ENCODE measurements at places on chromosomes 1 and 21.

DNA sequence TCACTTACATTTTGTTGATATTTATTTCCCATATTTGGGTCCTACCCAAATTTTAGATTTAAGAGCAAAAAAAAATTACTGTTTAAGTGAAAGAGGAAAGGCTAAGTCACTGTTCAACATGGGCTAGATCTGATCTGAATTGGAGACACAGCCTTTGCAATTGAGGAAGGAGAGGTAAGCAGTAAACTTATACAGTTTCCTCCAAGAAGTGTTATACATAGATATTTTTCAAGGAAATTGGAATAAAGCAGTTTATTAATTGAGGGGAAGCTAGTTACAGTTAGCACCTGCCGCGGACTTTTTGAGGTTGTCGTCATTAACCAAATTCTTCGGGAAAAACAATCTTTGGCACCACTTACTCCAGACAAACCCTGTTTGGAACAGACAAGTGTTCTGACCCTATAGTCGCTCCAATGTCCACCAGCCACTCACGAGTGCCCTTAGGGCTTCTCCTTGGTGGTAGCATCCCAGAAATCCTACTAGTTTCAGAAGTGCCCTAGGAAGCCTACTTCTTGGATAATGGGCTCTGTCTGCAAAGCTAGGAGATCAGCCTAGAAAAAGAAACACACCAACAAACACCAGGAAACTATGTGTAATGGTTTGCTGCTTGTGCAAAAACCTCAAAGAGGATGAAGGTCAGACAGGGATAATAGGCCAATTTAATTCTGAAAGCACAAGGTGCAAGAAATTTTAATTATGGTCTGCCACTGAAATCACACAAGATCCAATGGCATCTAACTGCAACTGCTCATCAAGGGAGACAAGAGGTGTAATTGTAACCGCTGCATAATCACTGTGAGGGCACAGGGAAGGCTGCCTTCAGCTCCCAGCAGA, 2.5 kb downstream of the WLS start:
- no peak for DNase-seq

- no peak for DNase-seq
Measured at GRCh38 chr1:25458541-25459298, 28.0 kb downstream of the MACO1 start.

- DNase-seq = no peak
Measured at GRCh38 chr1:113036639-113037321, 36.2 kb upstream of the LRIG2 start.

- DNase-seq = no peak
Measured at GRCh38 chr1:17186216-17186909, 18.6 kb upstream of the PADI1 start.

- no peak for DNase-seq
Measured at GRCh38 chr1:206491616-206492015, 15.7 kb upstream of the RASSF5 start.

DNA sequence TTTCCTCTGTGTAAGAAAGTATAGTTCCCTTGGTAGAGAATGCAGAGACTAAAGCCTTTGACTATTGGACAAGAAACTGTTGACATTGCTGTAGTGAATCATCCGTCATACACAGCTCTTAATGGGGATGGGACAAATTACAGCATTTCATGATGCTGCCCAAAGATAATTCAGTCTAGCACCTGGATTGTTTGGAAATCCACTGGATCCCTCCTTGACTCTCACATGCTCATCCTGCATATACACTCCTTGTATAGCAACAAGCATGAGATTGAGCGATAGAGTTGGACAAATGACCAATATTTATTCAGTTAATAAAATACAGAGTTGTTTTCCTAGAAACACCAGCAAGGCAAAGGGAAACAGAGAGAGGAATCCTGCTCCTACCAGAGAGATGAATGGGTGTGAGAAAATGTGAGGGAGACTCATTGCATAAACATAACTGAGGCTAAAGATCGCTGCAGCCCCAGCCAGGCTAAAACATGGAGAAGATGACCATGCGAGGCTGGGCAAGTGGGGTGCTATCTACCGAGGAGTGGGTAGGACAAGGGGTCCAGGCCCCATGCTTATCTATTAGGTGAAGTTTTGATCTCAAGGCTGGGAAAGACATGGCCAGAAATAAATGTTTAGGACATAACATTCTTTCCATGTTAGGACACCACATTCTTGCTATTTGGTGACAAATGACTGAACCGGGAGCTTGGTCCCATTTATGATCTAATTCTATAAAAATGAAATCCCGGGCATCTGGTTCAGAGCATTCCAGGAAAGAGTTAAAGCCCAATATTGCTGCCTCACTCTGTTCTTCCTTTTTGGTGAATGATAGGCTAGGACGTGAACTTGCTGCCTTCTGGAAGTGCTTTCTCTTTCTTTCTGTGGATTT, 153.2 kb downstream of the TGFB2 start:
- DNase-seq = no peak

- DNase-seq = no peak
Measured at GRCh38 chr1:160405331-160405877, 5.0 kb downstream of the VANGL2 start.

DNA sequence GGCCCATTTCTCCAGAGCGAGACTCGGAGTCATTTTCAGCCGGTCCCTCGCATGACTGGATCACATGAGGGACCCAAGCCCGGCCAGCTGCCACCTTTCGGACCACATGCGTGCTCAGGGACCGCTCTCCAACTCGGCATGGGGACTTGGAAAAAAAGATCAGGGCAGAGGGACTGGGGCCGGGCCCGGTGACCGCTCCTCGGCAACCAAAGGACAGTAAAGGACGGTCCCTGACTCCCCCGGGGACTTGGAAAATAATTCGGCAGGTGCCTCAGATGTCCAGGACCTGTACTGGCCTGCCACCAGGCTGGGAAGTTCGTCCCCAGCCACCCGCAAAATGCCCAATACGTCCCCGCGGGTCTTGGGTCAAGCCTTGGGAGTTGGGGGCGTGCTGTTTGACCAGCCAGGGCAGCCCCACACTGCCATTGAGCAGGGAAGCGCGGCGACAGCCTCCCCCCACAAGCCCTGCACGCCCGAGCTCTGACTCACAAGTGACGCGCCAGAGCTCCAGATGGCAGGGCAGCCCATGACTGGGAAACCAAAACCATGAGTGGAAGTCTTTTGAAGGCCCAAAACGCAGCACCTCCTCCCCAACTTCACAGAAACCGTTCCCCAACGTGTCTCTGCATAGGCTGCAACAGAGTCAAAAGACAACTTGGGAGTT, 134.5 kb downstream of the LIPI start:
- DNase-seq = no peak

GRCh38 chr1:58620259-58620658, 43.2 kb upstream of the TACSTD2 start:
- DNase-seq = no peak

DNA sequence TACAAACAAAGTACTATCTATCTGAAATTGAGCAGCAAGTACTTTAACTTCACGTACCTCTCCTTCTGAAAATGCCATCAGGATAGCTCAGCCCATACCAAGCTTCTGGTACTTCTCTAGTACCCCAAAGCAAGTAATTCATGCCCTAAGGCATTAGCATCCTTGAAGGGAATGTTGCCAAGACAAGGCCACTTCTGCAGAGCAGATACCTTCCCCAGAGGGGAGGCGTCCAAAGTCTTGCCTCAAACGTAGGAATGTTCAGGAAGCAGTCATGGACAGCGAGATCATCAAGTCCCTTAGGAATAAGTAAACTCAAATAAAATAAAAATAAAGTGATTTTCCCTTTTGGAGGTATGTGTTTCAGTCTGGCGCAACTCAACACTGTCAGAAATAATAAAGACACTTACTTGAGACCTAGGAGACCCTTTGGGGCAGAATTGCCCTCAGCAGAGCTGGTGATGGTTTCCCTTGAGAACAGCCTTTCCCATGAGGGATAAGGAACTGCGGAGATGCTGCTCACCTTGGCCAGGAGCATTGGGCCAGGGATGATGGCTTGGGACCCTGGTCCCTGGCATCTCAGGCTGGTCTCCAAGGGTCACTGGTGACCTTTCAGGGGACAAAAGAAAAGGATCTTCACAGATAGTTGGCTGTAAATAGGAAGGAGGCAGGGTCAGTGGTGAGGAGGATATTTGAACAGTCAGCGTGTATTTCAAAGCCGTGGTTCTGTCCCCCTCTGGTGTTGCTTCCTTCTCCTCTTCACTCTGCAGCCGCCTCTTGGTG, 522.9 kb downstream of the KIF26B start:
- no peak for DNase-seq

- DNase-seq = no peak
Measured at GRCh38 chr1:63203641-63204040, 118.7 kb upstream of the FOXD3 start.

DNA sequence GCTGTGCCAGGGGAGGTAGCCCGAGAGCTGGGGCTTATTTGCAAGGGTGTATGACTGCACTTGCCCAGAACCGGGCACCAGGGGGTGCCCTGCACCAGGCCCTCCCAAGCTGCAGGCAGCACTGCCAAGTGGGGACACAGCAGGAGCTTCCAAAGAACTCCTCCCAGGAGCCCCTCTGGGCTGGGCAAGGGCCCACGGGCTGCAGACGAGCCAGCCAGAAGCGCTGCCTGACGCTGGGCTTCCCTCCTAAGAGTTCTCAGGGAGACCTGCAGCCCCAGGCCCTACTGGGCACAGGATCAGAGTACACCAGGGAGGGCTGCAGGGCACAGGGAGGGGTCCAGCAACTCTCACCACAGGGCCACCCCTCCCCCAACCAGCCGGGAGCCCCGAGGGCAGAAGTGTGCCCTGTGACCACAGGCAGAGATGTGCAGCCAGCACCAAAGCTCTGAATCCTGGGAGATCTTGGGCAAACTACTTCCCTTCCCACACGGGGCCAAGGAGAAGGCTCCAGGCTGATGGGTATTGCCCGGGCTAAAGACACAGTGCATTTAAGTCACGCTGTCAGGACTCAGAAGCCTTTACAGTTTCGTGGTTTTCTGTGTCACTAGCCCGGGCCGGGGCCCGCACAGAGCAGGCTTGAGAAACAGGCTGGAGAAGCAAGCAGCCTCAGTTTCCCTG, 63.4 kb downstream of the KCNAB2 start:
- DNase-seq = no peak
